Stimulated activated CD8-positive, alpha-beta memory T cell treated with anti-CD3 and anti-CD28 coated beads, Interleukin-15, amount 100 ng/mL, for 4 hours (primary cell): ENCODE measurements at places on chromosomes 7 and 10.

DNA sequence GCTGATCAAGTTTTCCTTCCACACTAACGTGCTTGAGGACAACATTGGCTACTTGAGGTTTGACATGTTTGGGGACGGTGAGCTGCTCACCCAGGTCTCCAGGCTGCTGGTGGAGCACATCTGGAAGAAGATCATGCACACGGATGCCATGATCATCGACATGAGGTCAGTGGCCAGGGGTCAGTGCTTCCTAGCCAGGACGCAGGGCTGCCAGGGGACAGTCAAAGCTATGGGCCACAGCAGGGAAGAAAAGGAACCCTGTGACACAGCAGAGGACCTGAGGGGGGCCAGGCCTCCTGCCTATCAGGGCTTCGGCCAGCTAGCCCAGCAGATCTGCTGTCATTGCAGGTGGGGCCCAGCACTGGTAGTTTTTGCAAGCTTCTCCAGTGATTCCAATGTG, 5.2 kb downstream of the RBP3 start:
- DNase-seq, result no peak

DNA sequence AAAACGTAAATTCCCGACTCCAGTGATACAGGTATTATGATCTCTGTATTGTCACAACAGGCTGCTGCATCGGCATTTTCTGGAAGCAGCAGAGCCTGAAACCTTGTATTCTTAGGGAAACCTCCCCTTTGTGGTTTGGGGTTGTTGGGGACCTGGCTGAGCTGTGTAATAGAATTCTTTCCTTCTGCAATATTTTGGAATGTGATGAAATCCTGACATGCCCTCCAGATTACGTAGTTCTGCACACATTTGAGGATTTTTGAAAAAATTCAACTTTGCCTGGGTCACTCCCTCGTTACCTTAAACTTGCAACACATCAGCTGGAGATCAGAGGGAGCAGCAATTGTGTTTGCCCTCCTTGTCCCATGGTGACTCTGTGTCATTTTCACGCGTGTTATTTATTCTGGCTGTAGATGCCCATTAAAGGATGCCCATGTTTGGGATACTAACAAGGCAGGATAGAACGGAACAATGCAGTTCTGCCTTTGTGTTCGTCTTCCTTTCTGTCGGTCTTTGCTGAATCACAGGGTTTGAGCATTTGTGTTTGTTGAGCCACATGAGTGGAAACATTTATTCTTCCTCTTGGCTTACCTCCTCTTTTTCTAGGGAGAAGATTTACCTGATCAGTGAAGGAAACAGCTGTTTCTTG, 181.7 kb downstream of the TCF7L2 start:
- no peak for DNase-seq

- no peak for DNase-seq
Observed at GRCh38 chr7:50591480-50592438, 26.6 kb upstream of the DDC start.

DNA sequence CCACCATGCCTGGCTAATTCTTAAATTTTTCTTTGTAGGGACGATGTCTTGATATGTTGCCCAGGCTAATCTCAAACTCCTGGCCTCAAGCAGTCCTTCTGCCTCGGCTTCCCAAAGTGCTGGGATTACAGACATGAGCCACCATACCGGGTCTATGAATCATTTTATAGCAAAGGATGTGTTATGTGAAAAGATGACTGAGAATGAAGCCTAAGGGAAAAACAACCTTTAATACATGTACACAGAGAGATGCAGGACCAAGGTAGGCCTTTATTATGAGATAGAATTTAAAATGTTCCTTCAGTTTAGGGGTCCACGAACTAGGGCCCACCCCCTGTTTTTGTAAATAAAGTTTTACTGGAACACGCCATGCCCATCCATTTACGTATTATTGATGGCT, 41.0 kb downstream of the UBE2H start:
- DNase-seq, result no peak

GRCh38 chr7:9231630-9232121, 798.3 kb downstream of the NXPH1 start:
- DNase-seq, result no peak

DNA sequence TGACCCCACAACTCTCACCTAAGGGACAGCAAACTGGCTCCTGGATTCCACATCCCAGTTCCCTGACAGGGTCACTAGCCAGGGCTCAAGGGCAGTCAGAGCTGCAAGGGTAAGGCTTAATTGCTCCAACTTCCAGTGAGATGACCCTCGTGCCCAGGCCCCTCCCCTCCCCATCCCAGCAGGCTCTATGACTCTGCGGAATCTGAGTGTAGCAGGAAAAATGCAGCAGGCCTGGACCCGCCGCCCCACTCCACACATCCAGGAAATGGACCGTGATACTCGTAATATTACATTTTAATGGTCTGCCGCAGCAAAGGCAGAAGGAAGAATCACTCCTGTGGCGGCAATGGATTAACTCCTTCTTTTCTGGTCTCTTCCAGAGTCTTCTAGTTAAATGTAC, 91.7 kb upstream of the CHST15 start:
- DNase-seq, result no peak

DNA sequence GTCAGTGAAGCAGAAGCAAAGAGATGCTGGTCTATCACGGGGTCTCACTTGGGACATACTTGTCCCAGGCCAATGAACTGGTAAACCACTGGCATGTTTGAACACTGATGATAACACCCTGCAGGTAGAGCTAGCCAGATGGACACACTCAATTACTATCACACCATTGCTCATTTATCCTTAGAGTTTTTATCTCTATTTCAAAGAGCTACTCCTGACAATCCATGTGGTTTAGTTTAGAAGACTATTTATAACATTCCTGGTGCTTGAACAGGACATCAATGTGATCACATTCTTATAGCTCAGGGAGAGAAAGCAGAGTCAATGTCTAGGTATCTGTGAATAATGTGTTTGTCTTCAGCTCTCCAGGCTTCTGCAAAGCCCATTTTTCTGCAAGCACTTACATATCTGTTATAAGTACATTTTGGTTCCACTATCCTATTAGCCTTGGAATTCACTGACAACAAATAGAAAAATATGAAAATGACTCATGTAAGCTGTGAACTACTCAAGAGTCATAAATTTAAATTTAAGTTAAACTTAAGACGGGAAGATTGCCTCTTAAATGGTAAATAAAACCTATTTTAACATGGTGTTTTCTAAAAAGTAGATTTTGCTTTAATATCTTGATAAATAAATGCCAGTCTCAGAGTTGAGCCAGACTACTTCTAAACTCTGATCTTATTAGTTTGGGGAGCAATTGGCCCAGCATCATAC, 106.7 kb upstream of the MBL2 start:
- DNase-seq, result no peak

- DNase-seq, result no peak
Observed at GRCh38 chr7:74362266-74362665, 73.1 kb downstream of the CLIP2 start.

GRCh38 chr10:90304533-90304932, 553.3 kb downstream of the HTR7 start:
- no peak for DNase-seq
